ENCODE measurements at places on chromosomes 1 and 21.

GRCh38 chr1:243253211-243253925 lies 1.7 kb downstream of the CEP170 start:
- no peak for DNase-seq

DNA sequence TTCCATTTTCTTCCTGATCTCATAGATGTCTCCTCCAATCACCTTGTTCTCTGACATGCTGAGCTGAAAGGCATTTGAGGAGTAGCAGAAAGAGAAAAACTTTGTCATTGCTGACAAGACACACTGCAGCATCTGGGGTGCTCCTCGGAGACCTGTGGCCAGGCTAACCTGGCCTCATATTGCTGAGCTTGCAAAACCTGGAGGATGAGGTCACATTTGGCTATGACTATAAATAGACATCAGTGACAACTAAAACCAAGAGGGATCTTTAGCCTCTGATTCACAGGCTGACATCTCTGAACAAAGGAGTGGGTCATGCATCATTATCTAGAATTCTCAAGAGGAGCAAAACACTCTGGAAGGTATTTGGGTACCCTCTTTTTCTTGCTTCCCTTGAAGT lies 83.7 kb downstream of the PROX1 start:
- DNase-seq: no peak

DNA sequence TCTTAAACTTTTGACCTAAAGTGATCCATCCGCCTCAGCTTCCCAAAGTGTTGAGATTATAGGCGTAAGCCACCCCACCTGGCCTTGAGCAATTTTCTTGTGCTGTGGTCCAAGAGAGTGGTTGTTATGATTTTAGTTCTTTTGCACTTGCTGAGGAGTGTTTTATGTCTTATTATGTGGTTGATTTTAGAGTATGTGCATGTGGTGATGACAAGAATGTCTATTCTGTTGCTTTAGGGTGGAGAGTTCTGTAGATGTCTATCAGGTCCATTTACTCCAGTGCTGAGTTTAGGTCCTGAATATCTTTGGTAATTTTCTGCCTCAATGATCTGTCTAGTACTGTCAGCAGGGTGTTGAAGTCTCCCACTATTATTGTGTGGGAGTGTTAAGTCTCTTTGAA lies 11.2 kb upstream of the S100B start:
- DNase-seq: no peak

- DNase-seq: no peak
Measured at GRCh38 chr1:196209983-196210382, 398.3 kb downstream of the KCNT2 start.

GRCh38 chr1:199404191-199404590 lies 623.3 kb upstream of the NR5A2 start:
- no peak for DNase-seq

DNA sequence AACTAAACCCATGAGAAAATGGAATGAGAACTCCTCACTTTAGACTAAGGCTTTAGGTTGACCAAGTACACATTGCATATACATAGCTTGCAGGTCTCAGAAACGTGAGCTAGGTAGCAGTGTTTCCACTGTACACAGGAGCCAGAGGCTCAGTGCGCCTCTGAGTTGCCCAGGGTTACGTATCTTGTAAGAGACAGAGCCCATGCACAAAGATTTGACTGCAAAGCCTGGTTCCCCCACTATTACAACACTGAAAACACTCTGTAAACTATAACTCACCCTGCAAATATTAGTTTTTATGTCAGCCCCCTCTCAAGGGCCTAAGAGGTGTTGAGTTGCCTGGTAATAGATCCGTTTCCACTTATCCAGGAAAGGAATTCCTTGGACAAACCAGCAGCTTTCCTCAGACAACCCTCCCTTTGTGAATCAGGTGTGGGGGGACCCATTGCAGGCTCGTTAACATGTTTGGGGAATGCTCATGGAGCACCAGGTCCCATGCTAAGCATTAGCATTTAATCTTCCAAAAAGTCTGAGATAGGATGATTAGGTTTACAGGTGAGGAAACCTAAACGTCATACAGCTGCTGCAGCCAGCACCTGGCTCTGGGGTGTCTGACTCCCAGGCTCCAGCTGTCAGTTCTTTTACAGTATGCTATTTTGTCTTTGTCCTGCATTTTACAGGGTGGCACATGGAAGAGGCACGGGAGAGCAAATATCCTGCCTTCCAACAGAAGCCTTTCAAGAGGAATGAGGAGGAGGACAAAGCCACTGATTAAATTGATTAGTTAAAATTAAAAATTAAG lies 25.7 kb downstream of the TENT5C start:
- DNase-seq: no peak

GRCh38 chr1:209778102-209778501 lies 6.3 kb downstream of the C1orf74 start:
- DNase-seq: no peak

GRCh38 chr1:118113261-118113660 lies 71.8 kb downstream of the SPAG17 start:
- no peak for DNase-seq

GRCh38 chr21:45458281-45459170 lies 53.6 kb downstream of the COL18A1 start:
- no peak for DNase-seq

DNA sequence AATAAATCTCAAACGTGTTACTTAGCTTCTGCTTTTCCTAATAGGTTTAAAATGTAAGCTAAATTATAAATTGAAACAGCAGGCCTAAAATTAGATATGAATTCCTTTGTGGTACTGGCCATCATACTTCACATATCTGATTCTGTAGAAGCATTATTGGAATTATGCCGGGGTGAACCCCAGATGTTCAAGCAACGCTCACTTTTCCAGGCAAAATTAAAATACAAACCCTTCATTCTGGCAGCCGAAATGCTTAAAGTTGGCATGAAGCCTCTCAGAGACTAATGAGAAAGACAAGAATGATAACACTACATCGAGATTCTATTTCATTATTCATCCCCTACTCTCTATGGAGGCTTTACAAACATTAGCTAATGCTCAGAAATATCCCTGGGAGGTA lies 1352.7 kb upstream of the ADGRL2 start:
- DNase-seq: no peak

DNA sequence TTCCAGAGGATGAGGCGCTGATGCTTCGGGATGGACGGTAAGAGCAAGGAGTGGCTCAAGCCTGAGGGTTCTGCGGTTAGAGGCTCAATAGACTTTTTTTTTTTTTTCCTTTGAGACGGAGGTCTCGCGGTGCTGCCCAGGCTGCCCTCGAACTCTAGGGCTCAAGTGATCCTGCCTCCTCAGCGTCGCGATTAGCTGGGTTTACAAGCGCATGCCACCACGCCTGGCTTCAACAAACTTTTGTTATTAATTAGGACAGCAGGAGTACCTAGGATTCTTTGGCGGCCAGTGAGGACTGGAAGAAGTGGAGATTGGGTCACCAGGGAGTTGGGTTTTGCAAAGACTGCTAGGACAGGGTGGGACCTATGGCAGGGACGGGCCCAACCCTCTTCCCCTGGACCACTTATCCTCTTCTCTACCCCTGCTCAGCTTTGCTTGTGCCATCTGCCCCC lies 587 bp downstream of the SCNM1 start:
- no peak for DNase-seq

DNA sequence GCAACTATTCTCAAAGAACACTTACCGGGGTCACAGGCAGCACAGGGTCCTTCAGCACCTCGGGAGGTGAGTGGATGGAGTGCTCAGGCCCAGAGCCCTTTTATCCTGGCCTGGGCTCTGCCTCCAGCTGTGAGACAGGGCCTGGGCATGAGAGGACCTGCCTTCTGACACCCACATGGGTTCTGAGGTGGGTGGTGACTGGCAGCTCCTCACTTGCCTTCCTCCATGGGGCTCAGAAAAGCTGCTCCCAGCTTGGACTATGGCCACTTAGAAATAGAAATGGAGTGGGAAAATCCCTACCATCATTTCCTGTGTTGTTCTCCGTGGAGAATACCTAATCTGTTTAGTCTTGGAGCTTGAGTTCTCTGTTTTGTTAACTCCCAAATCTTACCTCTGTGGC lies at the start of gene LCE1C:
Gene LCE1C (minus strand): TSS at position 76 of the 400 bp plus-strand sequence. CDS start 1,173 bp downstream, outside the sequence.
- no peak for DNase-seq

DNA sequence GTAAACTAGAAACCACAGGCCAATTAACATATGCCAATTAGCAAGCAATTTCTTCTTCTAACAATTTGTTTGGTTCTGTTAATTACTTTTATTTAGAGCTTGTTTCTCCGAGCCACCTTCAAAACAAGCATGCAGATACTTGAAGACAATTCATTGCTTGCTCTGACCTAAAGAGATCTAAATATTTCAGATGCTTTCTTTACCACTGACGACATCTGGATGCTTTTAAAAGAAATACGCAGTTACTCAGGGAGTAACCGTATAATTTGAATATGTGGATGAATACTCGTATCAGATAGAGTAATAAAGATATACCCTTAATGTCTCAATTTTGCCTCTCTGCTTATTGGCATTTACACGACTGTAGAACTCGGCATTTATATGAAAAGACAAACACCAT lies 390.0 kb downstream of the DISC1 start:
- no peak for DNase-seq

DNA sequence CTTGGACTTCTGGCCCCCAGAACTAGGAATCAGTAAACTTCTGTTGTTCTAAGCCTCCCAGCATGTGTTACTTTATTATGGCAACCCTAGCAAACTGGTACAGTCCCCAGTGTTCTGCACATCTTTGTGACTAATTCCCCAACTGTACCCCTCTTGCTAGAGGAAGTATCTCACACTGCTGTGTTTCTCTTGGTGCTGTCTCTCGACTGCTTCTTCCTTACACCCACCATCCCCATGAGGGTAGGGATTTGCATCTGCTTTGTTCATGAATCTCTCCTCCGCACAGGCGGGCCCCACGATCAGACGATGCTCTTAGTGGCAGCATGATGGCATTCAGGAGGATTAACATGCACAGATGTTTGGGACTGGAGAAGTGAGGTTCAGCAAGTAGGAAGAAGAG lies 46.7 kb downstream of the CLIC6 start:
- no peak for DNase-seq

DNA sequence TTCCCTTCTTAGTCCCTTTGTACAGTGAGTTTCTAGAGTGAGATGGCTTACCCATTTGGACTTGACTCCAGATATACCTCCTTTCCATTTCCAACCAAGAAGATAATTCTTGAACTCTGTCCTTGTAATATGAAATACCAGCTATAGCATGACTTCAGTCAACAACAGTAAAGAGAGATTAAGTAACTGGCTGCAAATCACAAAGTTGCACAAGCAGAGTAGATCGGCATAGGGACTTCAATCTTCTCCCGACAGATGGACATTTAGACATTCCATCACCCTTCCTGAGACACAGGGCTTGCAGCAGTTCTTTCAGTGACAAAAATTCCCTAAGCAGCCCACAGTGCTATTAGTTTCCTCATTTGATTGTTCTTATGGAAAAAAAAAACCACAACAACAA lies 44.6 kb downstream of the JAK1 start:
- no peak for DNase-seq

- DNase-seq: no peak
Measured at GRCh38 chr1:178486100-178487069, 10.4 kb downstream of the CLEC20A start.

- DNase-seq: no peak
Measured at GRCh38 chr21:38773099-38774061, 32.3 kb upstream of the ETS2 start.

DNA sequence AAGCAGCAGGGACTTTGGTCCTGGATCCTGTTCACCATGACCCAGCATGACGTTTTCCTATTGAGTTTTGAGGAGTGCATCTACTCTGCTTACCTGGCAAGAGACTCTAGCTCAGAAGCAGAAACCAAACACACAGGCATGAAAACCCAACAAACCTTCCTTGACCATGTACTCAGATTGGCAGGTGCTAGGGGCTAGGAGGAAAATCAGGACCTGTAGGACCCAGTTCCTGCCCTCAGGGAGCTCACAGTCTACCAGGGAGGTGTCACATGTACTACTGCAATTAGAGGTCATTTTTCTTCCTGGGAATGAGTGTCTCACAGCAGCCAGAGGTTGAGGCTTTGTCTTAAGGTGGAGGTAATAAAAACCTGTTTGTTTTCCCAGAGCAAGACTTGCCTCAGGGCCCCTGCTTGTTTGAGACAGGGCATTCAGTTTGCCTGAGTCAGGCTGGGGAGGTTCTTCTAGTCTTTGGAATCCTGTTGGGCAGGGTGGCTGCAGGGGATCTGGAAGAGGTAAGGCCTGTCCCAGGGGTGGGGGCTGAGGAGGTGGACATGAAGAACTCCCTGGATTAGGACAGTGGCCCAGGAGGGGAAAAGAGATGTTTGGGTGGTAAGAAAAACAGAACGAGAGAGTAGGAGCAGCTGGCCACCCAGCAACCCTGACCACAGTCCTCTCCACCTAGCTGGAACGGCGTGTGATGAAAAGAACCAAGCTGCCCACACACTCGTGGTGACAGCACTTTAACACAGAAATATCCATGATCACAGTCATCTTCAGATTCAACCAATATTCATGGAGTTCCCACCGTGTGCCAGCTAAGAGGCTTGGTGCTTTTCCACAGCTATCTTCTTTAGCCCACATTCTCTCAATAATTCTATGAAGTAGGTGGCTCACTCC lies 30.8 kb downstream of the IER5 start:
- no peak for DNase-seq

DNA sequence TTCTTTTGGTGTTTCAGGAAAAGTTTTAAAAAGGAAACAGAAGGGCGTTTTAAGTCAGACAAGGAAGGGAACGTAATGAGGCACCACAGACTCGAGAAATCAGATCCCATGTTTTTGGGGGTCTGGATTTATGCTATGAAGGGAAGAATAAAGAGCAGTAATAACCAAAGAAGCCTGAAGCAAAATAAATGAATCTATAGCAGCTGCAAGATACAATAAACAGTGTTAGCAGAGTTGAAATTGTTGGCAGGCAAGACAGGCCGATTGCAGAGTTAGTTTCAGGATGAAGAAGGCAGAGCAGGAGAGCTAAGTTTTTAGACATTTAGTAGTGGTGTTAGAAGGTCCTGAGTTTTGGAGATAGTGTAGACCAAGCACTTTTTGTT lies 425 bp downstream of the DDR2 start:
- no peak for DNase-seq

- no peak for DNase-seq
Measured at GRCh38 chr1:35488336-35488735, 68.9 kb downstream of the KIAA0319L start.

DNA sequence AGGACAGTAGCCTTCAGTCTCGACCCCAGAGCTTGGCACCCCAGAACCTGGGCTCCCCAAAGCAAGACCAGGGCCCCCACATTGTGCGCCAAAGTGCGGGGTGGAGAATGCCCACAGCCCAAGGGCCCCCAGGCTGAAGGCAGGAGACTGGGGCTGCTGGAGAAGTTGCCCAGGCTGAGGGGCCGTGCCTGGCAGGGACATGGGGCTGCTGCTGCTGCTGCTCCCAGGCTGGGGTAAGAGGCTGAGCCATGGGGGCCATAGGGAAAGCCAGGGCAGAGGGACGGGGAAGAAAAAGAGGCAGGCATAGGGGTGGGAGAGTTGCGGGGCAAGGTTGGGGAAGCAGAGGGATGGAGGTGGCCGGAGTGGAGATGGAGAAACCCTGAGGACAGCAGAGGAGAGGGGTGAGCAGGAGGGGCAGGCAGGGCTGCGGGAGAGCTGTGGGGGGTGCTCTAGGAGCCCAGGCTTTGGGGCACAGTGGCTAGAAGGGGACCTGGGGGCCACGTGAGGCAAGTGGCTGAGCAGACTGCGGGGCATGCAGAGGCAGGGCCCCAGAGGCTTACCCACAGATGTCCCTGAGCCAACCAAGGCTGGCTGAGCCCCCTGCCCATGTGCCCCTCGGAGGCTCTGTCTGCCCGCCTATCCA lies 18.9 kb downstream of the SLC27A3 start:
- DNase-seq: no peak
